ENCODE measurements at places on chromosomes 12 and 14.

DNA sequence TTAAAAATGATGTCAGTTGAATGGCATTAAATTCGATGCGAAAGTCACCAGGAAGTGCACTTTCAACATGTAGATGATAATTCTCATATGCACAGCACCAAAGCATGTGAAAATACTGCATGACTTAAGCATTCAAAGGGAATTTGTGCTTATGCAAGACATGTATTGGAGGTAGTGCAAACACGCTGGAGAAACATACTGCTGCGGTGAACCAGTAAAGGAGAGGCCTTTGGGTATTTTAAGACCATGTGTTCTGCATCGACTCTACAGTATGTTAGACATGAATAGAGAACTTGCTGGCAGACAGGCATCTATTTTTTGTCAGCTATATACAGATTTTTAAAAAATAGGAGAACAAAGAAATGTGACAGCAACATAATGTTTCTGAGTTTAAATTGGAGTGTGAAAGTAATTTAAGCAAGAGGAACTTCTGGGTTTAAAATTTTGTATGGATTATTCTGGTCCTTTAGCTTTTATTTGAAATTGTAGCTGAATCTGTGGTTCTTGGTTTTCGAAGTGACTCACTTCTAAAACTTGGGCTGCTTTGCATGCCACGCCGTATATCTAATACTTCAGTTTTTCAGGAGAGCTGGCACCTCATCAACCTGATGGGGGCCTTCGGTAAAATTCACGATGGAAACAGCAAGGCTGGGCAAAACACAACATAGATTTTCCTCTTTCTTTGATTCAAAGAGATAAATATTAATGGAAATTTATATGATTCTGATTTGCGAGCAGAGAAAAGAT, 408.7 kb downstream of the APAF1 start:
- DNase-seq, result no peak

- DNase-seq, result no peak
Observed at GRCh38 chr12:56713345-56713744, 11.8 kb downstream of the NACA start.

DNA sequence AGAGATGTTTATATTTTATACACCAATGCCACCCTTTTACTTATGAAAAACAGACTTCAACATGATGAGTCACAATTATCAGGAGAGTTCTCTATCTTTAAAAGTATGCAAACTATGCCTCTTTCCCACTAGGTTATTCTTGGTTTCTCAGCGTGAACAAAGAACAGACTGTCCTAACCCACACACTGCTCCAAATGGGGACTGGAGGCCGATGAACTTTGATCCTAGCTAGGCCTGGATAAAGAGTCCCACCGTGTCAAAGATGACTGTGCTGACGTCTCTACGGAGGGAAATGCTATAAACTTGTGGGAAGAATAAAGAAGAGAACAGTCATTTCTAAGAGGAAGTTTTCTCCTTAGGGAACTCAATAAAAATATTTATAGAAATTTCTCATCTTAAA, 160.1 kb downstream of the EPS8 start:
- DNase-seq, result no peak

DNA sequence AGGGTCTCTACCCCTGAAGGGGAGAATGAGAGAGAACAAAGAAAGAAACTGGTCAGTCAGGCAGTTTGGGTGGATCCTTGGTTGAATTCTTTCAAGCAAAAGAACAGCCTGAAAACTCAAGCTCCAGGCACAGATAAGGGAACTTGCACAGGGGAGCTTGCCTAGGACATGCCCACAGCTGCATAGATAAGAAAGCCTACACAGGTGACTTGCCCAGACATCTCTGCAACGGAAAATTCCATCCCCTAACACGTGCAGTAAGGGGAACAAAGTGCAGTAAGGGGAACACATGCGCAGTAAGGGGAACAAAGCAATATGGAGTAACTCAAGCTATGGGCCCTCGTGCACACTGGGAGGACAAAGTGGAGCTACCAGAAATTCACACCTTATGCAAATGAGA, 540.1 kb upstream of the MIS18BP1 start:
- no peak for DNase-seq

DNA sequence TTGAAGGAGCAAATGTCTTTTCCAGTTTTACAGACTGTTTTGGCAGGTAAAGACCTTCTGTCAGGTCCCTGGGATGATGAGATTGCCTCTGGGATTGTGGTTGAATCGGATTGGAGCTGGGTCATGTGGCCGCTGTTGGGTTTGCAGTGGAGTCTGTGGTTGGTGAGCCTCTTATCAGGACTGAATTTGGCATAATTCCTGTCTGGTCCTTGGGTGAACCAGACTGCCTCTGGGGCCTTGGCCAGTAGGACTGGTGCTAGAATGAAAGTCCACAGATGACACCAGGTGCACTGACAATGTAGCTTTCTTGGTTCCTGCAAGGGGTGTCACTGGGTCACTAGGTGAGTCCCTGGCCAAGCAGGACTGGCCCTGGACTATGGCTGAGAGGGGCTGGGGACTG, 155.3 kb downstream of the TPH2 start:
- no peak for DNase-seq

GRCh38 chr14:32524609-32525375, 195.7 kb downstream of the AKAP6 start:
- DNase-seq, result no peak
